ENCODE measurements at places on chromosomes 5 and 9.
A peak's percentile ranks its signal among the peaks of the same experiment; 100 is the strongest.

GRCh38 chr5:172596638-172597231, 44.3 kb upstream of the NEURL1B start:
- no peak for DNase-seq

DNA sequence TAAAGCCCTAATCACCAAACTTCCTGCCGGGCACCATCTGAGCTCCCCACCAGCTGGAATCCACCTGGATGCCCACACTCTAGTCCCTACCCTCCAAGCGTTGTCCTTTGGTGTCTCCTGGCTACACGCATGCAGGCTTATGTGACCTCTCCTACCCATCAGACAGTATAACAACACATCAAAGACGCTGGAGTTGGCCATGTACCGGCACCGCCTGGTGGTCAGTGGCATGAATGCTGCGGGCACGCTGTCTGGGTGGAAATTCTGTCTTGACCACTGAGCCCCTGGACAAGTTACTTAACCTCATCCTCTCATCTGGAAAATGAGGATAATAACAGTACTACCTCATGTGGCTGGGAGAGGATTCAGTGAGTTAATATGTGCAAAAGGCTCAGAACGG, 23.4 kb upstream of the CORO2A start:
- DNase-seq, result no peak

DNA sequence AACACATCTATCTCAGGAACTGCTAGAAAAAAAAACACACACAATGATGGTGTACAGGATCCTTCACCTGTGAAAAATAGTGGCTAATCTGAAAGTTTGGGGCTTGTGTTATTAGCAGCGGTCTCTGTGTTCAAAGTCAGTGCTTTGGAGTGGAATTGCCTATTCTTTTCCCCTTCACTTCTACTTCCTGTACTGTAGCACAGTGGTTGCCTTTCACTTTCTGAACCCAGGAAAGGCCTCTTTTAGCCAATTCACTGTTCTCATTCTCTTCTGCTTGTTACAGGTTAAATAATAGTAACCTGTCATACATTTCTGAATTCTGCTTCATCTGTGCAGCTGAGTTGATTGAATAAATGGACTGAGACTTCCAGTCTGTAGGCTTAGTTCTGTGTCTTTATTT, 161.3 kb upstream of the RGS7BP start:
- DNase-seq, result no peak

DNA sequence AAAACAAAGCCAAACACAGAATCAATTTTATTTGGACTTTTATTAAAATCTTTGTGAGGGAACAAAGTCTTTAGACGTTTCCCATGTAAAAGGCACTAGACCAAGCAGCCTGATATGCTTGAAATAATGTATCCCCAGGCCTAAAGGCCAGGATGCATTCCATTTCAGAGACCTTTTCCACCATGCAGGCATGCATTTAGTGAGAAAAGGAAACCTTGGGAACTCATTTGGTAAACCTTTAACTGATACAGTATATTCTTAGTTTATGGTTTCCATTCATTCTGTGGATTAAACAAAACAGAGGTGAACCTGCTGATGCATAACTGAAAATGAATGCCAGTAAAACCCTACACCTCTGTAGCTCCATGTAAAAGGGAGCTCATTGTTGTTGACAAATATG, 600.0 kb downstream of the NR2F1-AS1 start:
- no peak for DNase-seq

DNA sequence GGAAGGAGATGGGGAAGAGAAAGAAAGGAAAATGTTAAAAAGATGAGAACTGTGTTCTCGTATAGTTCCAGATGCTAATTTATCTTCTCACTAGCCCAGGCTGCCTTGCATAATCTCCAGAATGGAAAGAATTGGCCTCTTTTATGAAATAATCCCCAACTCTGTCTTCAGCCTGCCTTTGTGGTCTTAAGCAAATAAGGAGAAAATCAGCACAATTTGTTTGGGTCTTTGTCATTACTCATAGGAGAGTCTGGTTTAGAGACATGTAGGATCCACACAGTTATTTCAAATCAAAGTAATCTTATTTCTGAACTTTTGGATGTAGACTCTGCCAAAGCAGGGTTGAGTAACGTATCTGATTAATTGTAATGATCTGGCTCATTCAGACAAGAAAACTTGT, 50.7 kb upstream of the CAMK4 start:
- DNase-seq, result no peak

DNA sequence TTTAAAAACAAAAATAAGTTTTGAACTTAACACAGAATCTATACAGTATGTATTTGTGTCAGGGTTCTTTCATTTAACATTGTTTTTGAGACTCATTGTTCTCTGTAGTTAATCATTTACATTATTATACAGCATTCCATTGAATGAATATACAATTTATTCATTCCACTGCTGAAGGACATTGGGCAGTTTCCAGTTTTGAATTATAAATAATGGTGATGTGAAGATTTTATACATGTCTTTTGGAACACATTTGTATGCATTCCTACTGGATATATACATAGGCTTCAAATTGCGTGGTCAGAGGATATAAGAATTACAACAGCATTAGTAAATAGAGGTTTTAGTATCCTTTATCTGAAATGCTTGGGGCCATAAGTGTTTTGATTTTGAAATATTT, 72.0 kb downstream of the CEP120 start:
- no peak for DNase-seq

DNA sequence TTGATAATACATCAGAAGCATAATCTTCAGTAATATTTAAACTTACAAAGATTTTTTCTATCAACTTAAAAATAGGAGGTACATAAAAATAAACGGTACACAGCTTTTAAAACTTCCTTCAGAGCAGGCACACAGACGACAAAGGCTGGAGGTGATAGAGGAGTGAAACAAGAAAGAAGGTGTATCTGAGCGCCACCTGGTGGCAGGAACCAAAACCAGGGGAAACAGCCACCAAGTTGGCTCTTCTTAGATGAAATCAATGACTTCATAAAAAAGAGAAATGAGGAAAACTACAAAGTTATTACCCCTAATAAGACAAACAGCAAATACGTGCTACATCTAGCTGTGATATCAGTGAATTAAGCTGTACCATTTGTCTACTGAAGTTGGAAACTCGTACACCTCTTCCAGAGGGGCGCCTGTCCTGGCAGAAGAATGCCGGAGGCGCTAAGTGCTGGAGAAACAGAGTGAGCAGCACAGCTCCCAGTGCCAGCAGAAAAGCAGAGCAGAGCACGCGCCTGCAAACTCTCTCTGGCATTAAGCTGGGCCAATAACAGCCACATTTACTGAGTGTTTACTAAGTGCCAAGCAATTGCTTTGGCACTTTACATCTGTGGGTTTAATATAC, 85.9 kb downstream of the SETX start:
- DNase-seq, result peak; percentile 64

DNA sequence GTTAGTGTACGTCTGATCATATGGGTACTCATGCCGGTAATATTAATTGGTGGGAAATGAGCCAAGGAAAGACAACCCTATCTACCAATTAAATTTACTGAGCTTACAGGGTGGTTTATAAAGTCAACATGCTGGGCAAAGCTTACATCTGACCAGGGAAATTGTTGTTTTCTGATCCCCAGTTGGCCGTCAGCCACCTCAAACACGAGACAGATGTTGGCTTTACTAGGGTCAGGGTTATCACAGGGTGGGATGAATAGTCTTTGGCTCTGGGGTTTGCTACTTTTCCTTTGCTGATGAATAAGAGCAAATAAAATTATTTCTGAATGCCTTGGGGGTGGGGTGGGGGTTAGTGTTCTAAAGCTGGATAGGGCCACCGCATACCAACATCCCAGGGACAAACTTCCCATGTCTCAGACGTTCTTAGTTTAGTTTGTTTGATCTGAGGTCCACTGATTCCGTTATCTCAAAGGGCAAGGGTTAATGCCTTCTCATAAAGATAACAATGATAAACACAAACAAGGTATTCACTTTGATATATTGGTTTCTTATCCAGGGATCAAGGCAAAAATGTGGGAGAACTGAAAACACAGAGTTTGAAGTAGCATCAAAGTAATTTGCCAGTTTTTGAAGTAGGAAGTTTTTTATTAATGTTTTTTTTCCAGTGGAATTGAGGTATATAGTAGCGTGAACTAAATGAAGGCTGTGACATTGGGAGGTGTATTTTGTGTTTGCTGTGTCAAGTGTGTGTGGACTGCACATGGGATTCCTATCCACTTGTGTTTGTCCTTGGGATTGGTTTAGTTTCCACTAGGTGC, 109.1 kb upstream of the RPS23 start:
- peak; percentile 92 for DNase-seq

GRCh38 chr9:77731930-77732329, 83.8 kb upstream of the GNA14 start:
- DNase-seq, result no peak

DNA sequence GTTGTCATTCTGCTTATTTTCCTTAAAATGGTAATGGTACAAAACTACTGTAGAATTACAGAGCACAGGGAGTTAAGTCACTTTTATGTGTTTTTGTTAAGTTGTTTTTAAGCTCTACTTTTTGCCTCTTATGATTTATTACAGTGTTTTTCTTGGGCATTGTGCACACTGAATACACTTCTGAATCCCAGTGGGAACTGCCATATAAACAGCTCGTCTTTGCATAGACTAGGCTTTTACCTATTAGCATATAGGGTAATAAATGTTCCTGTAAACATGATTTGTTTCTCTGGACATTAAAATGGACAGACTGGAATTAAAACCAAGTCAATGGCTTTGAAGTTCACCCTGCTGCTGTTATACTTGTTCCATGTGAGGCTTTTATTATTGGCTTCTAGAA, 12.2 kb downstream of the KLF9 start:
- no peak for DNase-seq

GRCh38 chr5:155004138-155004744, 9.3 kb upstream of the KIF4B start:
- DNase-seq, result no peak

DNA sequence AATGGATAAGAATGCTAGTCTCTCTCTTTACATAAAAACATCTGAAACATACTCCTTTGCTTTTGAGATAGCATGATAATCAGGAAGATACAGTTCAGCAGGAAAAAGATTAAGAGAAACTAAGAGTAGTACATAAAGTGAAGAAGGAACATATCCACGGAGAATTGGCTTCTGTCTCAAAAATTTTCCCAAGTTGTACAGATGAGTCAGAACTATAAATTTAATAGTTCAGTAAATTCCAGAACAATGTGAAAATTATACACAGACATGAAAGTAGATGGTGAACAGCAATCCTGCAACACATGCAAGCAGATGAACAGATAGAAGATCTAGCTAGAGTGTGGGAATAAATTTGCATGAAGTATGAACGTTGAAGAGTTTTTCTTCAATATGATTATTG, 691.4 kb upstream of the RIOK2 start:
- no peak for DNase-seq

DNA sequence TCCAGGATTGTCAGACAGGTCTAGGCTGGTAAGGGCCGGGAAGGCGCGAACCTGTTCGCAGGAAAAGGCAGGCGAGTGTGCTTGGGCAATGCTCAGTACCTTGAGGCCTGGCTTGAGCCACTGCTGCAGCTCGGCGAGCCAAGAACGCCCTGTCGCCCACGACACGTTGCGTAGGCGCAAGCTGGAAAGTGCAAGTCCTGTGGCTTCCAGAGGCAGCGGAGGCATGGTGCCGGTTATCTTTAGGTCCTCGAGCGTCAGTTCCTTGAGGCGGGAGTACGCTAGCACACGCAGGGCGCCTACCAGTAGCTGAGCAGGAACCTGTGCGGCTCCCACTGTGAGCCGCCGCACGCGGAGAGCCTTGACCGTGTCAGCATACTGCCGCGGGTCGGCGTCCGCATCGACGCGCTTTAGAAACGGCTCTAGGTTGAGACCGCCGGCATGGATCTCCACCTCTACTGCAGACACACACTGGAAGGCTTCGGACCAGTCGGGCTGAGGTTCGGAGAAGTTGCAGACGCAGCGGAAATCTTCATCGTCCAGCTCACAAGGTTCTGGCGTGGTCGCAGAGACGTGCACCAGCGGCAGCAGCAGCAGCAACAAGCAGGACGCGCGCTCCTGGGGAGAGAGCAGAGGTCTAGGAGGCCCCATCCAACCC, 482 bp downstream of the CD14 start:
- DNase-seq, result peak; percentile 42

- no peak for DNase-seq
These were observed 4.8 kb upstream of the CHD1 start for GRCh38 chr5:98933445-98934072.

Data from NCI-H774 (cell line).